Natural killer cell treated with Interleukin-12 subunit alpha and Interleukin-12 subunit beta and Interleukin-15 and Interleukin-18, amount 100 ng/mL, for 72 hours (primary cell): ENCODE measurements at places on chromosomes 12 and 14.

DNA sequence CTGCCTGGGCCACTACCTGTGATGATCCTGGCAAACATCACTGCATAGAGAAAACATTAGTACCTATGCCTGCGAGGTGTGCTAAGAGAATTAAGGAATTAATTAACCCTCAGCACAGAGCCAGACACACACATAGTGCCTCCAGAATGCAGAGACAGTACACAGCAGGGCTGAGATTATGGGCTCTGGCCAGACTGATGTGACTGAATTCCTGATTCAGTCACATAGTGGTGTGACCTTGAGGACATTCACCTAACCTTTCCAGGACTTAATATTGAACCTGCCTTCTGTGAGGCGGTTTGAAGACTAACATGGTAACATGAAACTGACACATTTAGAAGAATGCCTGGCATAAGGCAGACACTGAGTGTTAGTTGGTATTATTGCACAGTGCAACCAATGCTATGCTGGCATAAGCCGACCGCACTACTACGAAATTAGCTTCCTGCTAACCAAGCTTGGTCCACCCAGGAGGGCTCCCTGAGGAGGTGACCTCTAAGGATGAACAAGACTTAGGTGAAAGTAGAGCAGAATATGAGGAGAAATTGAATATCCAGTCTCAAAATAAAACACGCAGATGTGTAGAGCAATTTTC, 32.0 kb upstream of the SELPLG start:
- DNase-seq = no peak

DNA sequence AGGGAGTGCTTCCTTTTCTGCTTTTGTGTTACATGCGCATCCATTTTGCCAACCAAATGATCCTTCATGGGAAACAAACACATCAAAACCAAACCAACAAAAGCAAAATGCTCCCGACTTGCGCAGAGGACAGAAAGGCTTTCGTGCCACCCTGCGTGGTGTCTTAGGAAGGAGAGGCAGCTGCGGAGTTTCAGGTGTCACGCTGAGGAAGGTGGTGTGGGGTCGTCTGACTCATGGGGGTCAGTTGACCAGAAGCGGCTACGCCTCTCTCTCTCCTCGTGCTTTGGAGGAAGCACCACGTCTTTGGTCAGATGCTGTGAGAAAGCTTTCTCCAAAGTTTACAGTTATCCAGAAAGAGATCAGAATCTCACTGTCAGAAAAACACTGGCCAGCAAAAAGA, 7.9 kb downstream of the EMP1 start:
- no peak for DNase-seq

GRCh38 chr12:52207895-52208294, 16.1 kb upstream of the KRT80 start:
- DNase-seq = no peak

DNA sequence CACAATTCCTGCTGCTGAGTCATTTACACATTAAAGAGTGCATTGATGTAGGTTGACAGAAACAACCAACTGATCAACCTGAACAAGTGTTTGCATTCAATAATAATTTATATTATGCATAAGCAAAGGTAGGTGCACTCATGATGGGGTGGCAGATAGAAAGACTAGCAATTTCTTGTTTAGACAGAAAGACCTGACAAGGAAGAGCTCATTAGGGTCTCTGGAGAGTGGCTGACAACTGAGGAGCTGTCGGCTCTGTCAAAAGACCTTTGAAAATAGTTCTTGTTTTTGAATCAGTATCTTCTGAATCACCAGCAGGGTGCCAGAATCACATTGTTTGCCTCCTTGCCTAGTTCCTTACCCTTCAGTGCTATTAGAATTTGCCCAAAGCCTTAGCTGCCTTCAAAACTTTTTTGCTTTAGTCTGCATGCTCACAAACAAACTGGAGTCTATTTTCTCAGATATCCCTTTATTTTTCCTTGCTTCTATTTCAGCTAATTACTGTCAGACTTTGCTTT, 234.7 kb downstream of the BTG1 start:
- no peak for DNase-seq

DNA sequence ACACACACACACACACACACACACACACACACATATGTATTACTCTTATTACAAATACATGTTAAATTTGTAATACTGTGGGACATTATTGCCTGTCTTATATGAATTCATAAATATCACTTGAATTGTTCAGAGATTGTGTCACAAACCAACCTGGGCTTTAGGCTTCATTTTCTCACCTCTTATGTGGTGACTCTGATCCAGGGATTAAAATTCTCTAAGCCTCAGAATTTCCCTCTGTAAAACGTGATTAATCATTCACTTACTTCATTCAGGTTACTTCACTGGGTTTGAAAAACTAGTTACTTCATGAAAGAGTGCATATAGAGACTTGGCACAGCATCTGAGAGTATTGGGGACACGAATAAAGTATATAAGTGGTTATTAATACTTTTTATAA, 240.3 kb upstream of the PDZRN4 start:
- DNase-seq = no peak

DNA sequence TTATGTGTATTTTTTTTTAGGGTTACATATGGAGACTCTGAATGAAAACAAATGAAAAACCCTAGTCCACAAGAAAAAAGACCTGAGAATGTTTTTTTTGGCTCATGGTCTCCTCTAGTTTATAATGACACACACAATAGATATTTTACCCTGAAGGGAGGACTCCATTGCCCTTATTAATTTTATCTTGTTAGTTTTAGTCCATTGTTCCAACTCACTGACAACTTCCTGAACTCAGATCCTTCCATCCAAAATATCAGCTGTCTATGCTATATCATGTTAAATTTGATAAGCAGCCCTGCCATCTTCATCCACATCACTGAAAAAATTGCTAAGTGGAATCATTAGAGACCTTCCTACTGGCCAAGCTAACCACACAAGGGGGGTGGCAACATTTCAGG, 232.1 kb downstream of the MON2 start:
- no peak for DNase-seq

DNA sequence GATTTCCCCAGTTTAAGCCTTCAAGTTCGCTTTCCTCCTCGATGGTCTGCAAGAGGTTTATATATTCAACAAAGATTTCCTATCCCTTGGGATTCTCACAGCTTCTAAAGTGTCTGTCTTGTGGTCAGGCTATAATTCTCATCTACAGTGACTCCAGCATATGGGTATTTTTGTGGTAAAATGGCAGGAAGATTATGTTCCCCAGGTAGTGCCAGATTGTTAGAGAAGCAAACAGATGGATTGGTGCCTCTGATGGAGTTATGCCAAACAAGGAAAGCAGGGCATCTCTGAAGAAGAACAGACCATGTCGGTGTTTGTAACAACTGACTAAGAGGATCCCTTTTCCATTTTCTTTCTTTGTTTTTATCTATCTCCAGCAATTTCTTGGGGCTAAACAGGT, 5.5 kb upstream of the CCDC175 start:
- DNase-seq = no peak

GRCh38 chr12:57485695-57486094, 2.2 kb upstream of the MARS1 start:
- no peak for DNase-seq

GRCh38 chr14:106877517-106877916, 1351.1 kb downstream of the TMEM121 start:
- no peak for DNase-seq

GRCh38 chr14:23933108-23933741, 20.3 kb upstream of the DHRS4 start:
- no peak for DNase-seq

GRCh38 chr14:95462491-95462890, 54.0 kb downstream of the SYNE3 start:
- no peak for DNase-seq

DNA sequence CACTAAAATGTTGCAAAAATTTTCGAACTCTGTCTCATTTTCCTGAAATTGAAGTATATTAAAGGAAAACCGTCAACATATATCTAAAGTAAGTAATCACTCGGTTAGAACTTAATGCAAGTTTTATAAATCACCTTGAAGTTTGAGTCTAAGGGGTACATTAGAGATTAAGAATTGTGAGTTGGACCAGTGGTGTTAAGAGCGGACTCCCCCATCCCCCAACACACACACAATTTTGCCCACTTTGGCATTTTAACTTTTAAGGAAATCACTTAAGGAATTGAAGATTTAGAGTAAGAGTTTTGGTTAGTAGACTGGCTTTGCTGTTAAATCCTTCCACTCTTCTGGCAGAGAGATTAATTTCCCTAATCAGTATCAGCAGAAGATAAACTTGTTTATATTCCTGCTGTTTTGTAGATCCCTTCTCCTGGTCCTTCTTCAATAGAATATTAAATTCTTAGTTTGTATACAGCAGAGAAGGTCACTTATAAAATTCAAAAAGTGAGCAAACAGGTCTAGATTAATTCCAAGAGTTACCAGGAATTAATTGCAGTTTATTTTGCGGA, 1.5 kb downstream of the HIF1A start:
- no peak for DNase-seq

DNA sequence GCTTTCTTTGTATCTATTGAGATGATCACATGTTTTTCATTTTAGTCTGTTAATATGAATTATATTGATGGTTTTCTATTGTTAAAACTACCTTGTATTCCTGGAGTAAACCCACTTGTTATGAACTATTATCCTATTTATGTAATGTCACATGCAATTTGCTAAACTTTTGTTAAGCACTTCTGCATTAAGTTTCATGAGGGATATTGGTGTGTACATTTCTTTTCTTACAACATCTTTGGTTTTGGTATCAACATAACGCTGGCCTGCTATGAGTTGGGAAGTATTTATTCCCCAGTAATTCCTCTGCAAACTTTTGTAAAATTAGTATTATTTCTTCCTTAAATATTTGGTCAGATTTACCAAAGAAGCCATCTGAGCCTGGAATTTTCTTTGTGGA, 46.5 kb upstream of the AMIGO2 start:
- no peak for DNase-seq

DNA sequence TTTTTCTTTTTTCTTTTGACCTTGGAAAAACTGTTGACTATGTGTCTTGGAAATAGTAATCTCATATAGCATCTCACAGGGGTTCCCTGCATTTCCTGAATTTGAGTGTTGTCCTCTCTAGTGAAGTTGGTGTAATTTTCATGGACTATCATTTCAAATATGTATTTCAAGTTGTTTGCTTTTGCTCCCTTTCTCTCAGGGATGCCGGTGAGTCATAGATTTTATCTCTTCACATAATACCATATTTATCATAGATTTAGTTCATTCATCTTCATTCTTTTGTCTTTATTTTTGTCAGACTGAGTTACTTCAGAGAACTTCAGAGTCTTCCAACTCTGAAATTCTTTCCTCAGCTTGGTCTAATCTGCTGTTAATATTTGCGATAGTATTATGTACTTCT, 1320.6 kb downstream of the LRFN5 start:
- no peak for DNase-seq

- DNase-seq = no peak
These were observed 22.2 kb downstream of the CYP46A1 start for GRCh38 chr14:99706107-99706900.

GRCh38 chr14:61719344-61720293, 24.3 kb downstream of the HIF1A start:
- no peak for DNase-seq

- DNase-seq = no peak
These were observed at the start of gene PAH for GRCh38 chr12:102917026-102917787. Gene PAH, minus strand, starts transcription at chr12:102917244. Its CDS starts 114 bp downstream, at chr12:102917130.

DNA sequence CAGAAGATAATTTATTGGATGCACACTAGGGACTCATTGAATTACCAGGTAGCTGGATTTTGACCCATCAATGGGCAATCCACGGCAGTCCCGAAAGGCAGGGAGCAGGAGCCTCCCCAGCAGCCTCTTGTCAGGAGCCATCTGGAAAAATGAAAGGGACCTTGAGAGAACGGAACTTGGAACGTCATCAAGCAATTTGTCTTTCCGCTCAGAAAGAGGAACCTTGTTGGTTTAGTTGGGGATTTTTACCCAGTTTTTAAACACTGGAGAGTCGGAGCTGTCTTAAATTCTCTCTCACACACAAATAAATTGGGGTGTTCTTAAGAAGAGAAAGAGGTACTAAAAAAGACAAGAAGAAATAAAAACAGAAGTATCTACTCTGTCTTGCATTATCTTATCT, 1351.7 kb upstream of the TMEM132C start:
- no peak for DNase-seq

GRCh38 chr14:100332071-100332639, 9.0 kb downstream of the SLC25A47 start:
- DNase-seq = no peak

DNA sequence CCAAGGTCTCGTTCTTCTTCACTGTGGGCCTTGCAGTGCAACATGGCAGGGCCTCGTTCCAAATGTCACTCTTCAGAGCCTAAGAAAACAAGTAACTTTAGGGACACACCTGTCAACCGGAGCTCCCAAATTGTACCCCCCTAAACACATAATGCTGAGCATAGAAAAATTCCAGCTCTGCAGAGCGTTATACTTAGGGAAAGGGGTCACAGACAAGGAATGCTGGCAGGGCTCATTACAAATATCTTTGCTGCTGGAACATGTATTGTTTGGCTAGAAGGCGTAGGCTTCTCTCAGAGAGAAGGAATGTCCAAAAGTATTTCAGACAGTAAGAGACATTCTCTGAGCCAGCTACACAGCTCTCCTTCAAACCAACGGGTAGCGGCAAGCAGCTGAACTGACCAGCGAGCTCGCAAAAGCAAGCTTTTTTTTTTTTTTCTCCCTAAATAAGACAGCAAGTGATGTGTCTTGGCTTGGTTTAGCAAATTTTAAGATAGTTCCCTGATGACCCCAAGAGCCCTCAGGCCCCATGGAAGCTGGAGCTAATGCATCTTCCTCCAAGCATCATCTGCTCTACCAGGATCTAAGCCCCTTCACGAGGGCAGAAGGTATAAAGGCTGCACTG, 24.5 kb downstream of the SSH1 start:
- no peak for DNase-seq

- no peak for DNase-seq
These were observed 543.6 kb downstream of the FOXG1 start for GRCh38 chr14:29310210-29310609.

GRCh38 chr14:96103560-96104460, 64.6 kb downstream of the C14orf132 start:
- DNase-seq = no peak

DNA sequence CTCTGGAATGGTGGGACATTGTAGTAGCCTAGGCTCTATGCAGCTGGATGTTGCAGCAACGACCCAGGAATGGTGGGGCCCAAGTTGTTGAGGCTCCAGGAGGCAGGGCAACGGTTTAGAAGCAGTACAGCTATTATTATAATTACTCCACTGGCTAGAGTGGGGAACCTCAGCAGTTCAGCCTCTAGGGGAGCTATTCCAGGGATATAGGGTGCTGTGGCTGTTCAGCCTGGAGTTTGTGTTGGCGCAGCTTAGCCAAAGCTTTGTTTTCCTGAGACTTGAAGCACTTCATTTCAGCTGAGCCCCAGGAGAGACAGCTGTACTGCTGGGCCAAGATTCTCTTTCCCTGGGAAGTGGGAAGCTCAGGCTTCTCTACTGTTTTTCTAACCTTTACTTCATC, 1023.0 kb upstream of the ATXN7L3B start:
- no peak for DNase-seq

DNA sequence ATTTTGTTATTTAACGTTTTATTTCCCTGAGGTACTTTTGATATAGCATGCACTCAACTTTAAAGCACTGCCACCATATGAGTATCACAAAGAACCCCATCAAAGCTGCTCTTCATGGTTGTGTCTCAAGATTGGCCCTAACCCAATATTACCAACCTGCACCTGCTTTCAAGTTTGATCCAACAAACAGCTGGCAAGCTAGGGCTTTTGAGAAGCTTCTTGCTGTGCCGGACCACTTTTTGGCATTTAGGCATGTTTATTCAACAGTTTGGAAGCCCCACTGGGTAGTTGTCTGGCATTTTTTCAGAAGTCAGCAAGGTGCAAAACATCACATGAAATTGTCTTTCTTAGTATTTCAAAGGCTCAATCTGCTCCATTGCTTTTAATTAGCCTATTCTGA, 137.2 kb upstream of the PLEKHA5 start:
- DNase-seq = no peak

- no peak for DNase-seq
These were observed 219.2 kb downstream of the TMEM121 start for GRCh38 chr14:105745433-105746123.
